ENCODE measurements at places on chromosomes 13 and 19.

DNA sequence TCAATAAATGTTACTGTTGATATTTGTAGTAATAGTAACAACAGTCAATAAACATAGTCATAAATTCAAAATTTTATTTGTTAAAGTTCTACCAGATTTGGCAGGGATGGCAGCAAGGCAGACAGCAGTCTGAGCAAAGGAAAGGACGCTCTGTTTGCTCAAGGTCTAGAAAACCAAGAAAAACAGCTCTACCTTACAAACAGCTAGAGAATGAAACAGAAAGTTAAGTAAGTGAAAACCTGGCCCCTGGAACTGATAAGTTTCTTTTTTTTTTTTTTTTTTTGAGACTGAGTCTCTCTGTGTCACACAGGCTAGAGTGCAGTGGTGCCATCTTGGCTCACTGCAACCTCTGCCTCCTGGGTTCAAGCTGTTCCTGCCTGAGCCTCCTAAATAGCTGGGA is 27.9 kb downstream of the ENOX1 start:
- no peak for DNase-seq

DNA sequence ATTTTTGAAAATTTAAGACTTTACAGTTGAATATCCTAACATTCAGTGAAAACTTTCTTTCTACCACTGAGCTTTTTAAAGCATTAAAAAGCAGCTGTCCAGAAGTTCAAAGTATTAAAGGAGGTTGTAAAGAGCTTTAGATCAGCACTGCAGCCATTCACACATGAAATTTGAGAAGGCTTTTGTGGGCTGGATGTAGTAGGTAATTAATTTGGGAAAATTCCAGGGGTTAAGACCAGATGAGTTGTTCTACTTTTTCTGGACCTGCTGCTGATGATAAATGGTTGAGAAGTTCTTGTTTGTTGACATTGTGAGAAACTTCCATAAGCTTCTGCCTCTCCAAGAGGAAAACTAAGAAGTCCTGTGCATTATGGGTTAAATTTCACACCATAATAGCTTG is 1779.6 kb upstream of the PRR20A start:
- no peak for DNase-seq

DNA sequence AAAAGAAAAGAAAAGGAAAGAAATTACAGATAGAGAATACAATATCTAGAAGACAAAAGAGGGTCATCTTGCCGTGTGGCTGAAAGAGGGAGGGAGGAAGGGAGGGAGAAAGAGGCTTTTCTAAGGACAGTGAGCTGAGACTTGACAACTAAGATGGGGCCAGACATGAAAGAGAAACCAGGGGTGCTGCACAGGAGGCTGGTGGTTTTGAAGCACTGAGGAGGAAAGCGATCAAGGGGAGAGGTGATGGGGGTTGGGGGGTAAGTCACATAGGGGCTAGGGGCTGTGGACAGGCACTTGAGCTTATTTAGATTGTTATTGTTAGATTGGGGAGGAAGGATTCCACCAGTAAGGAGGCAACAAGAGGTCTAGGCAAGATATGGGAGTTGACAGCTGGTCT is 17.3 kb downstream of the PNPLA6 start:
- DNase-seq: no peak

DNA sequence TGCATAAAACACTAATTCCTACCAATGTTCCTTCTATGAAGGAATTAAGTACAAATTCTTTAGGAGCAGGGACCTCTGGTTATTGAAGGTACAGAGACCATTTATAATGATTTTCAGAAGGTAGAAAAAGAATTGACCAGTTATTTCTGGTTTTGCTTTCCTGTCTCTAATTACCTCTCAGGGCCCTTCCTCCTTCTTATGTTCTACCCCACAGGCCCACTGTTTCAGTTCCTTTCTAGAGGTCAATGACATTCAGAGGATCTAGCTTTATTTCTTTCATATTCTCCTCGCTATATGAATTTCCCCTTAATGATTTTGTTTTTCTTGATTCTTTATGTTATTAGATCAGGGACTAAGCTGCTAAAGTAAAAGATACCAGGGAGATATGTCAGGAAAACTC is 345.0 kb upstream of the SPRY2 start:
- no peak for DNase-seq

DNA sequence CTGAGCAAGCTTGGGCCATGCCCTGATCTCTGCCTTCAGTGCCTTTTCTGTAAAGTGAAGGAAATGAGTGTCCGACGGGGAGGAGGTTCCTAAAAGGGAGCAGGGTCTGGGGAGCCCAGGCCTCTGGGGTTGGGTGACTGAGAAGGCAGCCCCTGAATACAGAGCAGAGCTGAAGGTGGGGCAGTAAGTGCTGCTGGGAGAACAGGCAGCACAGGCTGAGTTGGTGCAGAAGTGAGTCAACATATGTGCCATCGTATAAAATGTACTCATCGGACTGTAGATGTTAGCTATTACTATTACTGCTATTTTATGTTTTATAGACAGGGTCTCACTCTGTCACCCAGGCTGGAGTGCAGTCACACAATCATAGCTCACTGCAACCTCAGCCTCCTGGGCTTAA is 1.0 kb upstream of the HAMP start:
- no peak for DNase-seq

GRCh38 chr19:18108897-18109296 is 11.3 kb downstream of the MAST3 start:
- no peak for DNase-seq

DNA sequence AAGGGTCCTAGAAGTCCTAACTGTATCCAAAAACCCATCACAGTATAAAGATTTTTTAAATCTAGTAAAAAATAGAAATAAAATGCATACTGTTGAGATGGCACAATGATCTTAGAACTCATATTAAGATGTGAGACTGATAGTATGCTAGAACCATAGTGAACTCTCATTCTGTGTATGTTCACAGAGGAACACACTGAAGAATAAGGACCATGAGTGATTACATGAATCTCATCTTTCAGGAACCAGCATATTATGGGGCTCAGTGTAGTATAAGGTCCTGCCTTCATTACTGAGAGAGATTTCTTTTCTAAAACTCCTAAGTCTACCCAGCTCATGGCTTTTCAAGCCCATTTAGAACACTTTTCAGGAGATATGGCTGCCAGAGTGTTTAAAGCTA is 59.8 kb upstream of the RFC3 start:
- DNase-seq: no peak

GRCh38 chr13:82344867-82345266 is 1537.4 kb downstream of the SLITRK1 start:
- no peak for DNase-seq

- DNase-seq: no peak
These were observed 1992.9 kb upstream of the PCDH20 start for GRCh38 chr13:63408331-63409189.

GRCh38 chr19:3942790-3943409 is 10.0 kb downstream of the NMRK2 start:
- DNase-seq: no peak

DNA sequence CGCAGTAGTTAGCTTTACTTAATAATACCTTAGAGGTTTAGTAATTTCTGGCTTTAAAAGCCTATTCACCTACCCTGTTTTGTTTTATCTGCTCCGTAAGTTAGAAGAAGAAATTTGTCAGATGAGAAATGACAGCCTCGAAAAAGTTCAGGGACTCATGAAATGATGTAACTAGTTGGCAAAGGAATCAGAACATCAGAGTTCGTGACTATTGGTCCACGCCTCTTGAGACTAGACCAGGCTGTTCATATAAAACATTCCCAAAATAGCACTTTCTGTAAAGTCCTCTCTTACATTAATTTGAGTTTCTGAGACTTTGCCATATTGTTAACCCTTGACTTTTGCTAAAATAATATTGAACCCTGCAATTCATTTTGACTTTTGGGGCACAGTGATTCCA is 92.0 kb downstream of the HS6ST3 start:
- no peak for DNase-seq

DNA sequence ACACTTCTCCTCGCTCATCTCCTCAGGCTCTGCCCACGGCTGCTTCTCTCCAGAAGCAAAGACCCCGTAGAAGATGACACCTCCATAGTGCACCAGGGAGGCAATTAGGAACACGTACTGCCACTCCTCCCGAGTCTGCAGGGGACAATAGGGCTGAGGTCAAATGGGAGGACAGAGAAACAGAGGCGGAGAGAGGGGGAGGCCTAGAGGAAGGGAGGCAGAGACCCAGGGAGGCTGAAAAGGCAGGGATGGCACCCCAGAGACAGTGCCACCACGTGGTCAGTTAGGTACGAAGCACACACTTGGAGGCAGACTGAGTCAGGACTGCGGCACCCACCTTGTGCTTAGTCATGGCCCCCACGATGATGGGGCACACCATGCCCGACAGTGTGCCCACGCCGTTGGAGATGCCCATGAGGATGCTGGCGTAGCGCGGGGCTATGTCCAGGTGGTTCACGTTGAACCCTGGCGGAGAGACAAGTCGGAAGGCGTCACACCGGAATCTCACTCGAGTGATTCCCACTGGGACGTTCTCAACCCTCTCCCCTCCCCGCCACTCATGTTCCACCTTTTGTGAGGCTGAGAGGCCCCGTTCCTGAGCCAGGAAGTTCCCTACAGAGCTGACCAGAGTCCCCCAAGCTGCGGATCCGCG is 5.6 kb downstream of the GFY start:
- DNase-seq: no peak

GRCh38 chr13:43804461-43805070 is 17.8 kb upstream of the ENOX1 start:
- DNase-seq: no peak

DNA sequence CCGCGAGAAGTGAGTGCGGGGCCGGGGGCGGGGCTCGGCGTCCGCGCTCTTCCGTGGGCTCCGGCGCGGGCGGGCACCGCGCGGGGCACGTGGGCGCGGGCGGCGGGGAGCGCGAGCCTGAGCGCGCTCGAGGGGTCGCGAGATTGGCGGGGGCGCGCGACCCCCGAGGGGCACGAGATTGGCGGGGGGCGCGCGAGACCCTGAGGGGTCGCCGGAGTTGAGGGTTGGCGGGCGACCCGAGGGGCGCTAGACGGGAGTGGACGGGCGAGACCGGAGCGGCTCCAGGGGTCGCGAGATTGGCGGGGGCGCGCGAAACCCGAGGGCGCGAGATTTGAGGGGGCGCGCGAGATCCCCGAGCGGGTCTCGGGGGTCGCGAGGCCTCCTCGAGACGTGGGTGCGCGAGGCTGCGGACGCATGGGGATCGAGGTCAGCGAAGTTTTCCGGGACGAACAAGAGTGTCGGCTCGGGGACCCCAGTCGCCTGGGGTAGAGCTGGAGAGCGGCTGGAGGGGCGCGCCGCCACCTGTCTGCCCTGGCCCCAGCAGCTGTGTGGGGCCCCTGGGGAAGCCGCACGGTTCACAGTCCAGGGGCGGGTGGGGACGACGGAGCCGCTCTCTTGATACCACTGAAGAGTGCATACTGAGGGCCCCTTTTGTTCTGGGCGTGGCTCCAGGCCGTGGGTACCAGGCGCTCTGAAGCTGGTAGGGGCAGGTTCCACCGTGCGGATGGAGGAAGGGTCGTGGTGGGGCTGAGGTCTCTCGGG is 682 bp downstream of the SSBP4 start:
- DNase-seq: no peak

- no peak for DNase-seq
These were observed 210.5 kb downstream of the PDS5B start for GRCh38 chr13:32796754-32797153.

GRCh38 chr13:43596924-43597598 is 189.7 kb downstream of the ENOX1 start:
- DNase-seq: no peak

GRCh38 chr19:677201-677600 is 1.0 kb downstream of the FSTL3 start:
- peak; percentile 73 for DNase-seq
